ENCODE measurements at places on chromosomes 16 and 17.

DNA sequence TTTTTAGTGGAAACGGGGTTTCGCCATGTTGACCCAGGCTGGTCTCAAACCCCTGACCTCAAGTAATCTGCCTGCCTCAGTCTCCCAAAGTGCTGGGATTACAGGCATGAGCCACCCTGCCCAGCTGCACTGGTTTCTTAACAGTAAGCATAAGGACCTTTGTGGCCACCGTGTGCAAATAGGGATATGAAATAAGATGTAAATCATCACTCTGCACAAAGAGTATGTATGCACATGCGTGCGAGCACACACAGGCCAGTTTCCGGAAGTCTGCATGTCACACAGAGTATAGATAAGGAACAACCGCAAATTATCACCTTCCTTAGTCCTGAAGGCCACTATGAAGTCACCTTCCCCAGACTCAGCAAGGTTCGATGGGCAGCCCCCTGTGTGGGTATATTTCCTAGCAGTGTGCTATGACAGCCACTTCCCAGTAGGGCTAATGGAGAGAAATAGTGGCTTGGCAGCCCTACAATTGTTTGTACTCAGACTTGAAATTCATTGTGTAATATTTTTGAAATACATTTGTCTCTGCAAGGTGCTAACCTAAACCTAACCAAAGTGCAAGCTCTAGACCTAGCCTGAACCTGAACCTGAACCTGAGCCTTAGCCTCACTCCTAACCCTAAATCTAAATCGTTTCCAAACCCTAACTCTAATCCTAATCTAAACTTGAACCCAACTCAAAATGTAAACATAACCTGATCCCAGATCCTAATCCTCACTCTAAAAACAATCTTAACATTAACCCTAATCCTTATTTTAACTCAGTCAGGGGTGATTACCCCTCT lies 48.4 kb upstream of the SKAP1 start:
- DNase-seq = no peak

DNA sequence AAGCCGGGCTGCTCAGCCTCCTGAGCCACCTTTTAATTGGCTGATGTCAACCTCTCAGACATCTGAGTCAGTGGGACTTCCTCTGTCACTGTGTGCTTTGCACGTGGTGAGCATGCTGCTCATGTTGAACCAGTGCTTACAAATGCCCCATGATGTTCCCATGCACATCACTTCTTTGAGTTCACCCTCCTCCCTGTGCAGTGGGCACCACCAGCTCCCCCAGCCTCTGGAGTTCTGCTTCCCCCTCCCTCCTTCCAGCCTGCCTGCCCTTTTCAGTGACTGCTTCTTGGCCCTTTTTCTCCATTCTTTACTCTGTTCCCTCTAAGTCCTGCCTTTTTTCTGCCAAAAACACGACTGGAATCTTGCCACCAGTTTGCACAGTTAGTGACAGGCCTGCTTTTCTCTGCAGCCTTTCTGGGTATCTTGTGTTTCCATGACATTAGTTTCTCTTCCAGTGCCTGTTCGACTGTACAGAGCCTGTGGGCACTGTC lies 41.6 kb downstream of the USP10 start:
- DNase-seq = no peak

DNA sequence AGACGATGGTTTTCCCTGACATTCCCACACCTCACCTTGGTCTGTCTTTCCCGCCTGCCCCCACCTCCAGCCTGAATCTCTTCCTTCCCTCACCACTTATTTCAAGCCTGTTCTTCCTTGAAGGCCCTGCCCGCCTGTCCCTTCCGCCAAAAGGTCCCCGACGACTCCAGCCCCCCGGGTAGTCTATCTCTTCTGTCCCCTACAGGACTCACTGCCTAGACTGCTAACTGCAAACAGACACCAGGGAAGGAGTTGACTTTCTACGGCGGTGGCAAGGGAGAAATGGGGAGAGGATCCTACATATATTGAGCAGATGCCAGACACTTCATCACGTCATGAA lies 53.7 kb downstream of the NT5M start:
- no peak for DNase-seq

GRCh38 chr16:84599521-84600202 lies 18.2 kb downstream of the COTL1 start:
- DNase-seq = peak; percentile 30

DNA sequence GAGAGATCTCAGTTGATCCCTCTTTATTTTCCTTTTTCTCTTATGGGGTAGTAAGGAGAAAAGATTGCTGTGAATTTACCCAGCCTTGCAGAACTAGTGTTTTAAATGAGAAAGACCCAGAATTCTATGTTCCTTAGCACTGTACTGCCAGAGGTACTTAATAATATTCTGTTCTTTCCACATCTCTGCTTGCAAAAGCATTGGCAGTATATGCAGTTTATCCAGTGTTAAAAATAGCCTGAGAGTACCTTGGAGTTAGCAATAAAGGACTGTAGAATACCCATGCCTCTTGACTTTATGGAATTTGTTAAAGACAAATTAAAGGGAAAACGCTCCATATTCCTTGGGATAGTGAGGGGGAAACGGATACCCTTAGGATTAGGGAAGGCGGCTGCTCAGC lies 11.9 kb downstream of the SLC7A6 start:
- DNase-seq = no peak

GRCh38 chr17:1315409-1315808 lies 35.9 kb downstream of the TRARG1 start:
- no peak for DNase-seq

DNA sequence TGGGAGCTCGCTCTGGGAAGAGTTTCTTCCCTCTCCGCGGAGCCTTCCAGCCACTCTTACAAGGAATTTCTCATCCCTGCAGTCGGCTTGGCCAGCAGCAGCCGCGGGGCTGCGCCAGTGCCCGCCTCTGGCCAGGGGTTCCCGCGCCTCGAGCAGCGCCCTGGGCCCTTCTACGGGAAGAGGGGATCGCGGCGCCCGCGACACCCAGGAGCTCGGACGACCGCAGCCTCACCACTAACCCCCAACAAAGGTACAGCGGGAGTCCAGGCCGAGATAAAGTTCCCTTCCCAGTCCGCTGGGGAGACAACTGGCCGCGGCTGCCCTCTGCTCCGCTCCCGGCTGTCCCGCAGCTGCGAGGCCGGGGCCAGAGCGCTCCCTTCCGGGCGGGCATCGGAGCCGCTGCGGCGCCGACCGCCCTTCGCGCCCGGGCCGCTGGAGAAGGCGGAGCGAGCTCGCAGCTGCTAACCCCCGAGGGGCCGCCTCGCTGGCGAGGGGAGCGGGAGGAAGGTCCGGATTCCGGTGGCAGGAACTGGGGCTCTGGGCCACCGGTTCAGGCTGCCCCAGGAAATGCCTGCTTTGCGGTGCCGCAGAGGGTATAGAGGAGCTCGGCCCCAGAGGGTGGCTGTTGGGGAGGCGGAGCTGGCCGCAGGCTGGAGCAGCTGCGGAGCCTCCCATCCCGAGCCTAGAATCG lies 3.6 kb upstream of the HS3ST3B1 start:
- no peak for DNase-seq

DNA sequence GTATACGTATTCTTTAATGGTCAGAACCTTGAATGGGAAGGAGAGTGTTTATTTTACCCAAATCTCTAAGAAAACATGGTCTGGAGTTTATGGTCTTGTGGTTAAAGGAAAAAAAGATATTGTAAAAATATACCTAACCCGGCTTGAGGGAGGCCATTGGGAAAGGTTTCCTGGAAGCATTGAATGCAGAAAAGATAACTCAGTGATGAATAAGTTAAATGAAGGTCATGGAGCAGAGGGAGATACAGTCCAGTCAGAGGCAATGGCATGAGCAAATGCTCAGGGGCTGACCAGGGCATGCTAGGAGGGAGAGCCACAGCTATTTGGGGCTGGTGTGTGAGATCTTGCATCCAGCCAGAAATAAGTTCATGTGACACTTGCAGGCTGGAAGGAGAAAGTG lies 430.4 kb upstream of the CDH5 start:
- DNase-seq = no peak

- no peak for DNase-seq
Measured at GRCh38 chr16:10297341-10298006, 88.4 kb upstream of the ATF7IP2 start.

GRCh38 chr17:28113269-28113668 lies 70.8 kb downstream of the NLK start:
- no peak for DNase-seq

DNA sequence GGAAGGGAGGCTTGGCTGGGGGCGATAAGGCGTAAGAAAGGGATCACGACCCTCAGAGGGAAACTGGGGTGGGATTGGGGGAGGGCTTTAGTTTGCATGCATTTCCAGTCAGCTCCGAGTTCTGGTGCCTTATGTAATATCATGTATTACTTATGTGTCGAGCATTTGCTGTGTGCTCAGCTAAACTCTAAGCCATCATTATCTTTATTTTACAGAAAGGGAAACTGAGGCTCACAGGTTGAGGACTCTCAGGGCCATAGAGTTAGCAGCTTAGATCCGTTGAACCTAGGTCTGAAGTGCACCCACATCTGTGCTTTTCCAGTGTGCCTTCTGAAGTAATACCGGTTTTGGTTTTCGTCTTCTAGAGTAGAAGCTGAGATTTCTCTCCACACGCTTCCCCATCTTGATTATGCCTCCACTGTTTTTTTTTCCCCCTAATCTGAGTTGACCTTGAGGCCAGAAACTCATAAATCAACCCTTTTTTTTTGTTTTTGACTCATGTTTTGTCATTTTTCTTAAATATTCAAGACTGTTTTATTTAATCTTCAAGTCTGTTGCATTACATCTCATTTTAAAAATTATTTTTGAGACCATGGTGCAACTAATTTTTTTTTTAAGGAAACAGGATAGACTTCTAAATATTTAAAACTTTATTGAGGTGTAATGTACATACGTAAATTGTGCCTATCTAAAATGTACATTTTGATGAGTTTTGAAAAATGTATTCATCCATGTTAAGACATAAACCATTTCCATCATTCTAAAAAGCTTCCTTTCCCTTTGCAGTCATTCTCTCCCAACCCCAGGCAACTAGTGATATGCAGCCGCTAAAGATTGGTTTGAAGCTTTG lies 741 bp downstream of the CYB5B start:
- DNase-seq = no peak

GRCh38 chr16:13344001-13344400 lies 442.6 kb downstream of the SHISA9 start:
- no peak for DNase-seq

GRCh38 chr16:58063377-58064076 lies 38.0 kb downstream of the MMP15 start:
- no peak for DNase-seq

GRCh38 chr17:16419929-16420271 lies 4.5 kb downstream of the TRPV2 start:
- DNase-seq = no peak

All from activated CD4-positive, CD25-positive, alpha-beta regulatory T cell (primary cell).